ENCODE measurements at places on chromosomes 2 and 18.

GRCh38 chr18:42814618-42815017 lies 300.9 kb downstream of the RIT2 start:
- no peak for DNase-seq

DNA sequence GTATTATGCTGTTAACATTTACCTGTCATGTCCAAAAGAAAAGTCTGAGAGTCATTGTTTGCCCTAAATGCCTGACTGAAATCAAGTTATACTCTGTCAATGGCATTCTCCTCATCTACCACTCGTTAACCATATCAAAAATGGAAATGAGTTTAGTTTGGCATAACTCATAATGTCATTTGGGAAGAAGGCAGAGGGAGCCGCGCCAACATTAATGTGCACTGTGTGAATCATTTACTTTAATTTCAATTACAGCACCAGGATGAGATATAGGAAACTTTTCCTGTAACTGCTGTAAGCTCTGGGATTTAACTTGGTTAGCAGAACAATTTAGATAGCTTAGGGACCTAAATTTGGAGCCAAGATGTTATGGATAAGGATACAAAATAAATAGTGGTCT lies 871.2 kb upstream of the POU3F3 start:
- DNase-seq: no peak

DNA sequence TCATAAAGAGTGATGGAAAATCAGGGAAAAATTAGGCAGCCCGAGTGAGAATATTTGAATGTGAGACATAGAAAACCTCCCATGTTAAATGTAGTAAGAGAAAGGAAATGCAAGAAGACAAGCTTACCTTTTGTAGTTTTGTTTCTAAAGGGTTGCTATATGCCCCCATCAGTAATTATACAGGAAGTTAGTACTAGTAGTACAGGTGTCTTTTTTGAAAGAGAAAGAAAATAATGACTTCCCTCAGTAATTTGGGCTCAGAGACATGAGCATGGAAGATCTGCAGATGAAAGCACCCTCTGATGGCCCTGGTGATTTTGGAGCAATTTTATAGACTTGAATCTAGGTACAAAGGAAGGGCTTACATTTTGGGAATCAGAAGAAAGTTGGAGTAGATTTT lies 80.8 kb downstream of the RHBDD1 start:
- DNase-seq: no peak

- no peak for DNase-seq
Observed at GRCh38 chr2:240464514-240465241, 29.2 kb downstream of the GPC1 start.

- no peak for DNase-seq
Observed at GRCh38 chr2:60309336-60309735, 244.1 kb downstream of the BCL11A start.

DNA sequence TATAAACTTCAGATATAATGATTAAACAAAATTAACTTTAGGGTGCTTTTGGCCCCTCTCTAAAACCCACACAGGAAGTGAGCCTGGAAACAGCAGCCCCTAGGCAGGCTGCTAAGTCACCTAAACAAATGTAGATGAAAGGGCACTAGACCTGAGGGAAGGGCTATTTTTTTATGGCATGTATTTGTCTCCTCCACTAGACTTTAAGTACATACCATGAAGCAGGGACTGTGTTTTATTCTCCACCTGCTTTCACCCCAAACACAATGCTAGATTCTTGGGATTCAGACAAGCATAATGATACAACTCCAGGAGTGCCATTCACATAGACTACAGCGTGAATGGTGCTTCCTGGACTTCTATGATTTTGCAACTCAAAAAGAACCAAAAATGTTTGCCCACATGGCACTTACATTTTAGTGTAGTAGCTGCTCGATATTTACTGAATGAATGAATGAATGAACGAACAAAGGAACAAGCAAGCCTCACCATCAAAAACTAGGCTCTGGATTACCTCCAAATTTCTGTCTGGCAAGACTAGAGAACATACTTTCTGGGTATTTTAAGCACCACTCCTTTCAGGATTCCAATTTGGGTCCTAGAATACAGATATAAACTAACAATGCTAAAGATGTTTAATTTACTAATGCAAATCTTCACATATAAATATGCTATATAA lies 10.1 kb downstream of the ATAD2B start:
- DNase-seq: no peak

- no peak for DNase-seq
Observed at GRCh38 chr2:44779793-44780192, 161.7 kb upstream of the SIX3 start.

GRCh38 chr2:1694371-1695271 lies 49.7 kb downstream of the PXDN start:
- no peak for DNase-seq

- no peak for DNase-seq
Observed at GRCh38 chr18:55530166-55530565, 57.8 kb downstream of the TCF4 start.

GRCh38 chr2:214184461-214184860 lies 226.4 kb upstream of the VWC2L start:
- DNase-seq: no peak

GRCh38 chr2:138454761-138455160 lies 46.8 kb upstream of the SPOPL start:
- DNase-seq: no peak
